Hematopoietic multipotent progenitor cell treated with erythropoietin and hydrocortisone succinate and interleukin-3 and kit ligand, for 4 days (in vitro differentiated cells): ENCODE measurements at places on chromosomes 3 and 15.
A peak's percentile ranks its signal among the peaks of the same experiment; 100 is the strongest.

GRCh38 chr15:69766156-69766555 is 313.5 kb downstream of the RPLP1 start:
- DNase-seq: no peak

DNA sequence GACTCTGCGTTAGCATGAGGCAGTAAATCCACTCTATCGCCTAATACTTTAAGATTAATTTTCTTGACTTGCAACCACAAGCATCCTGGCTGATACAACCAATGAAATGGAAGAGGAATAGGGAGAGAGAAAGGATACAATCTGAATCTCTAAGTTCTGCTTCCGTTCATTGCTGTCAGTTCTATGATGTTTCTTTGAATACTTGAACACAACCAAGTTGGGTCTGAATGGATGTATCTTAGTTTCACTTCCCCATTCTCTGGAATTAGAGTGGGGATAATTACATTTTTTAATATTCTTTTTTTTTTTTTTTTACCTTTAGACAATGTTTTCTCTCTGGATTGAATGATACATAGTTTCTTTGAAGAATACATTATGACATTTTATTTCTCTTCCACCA is 22.9 kb downstream of the PDE8A start:
- no peak for DNase-seq

GRCh38 chr15:95836536-95836935 is 494.0 kb upstream of the NR2F2 start:
- DNase-seq: peak; percentile 12

DNA sequence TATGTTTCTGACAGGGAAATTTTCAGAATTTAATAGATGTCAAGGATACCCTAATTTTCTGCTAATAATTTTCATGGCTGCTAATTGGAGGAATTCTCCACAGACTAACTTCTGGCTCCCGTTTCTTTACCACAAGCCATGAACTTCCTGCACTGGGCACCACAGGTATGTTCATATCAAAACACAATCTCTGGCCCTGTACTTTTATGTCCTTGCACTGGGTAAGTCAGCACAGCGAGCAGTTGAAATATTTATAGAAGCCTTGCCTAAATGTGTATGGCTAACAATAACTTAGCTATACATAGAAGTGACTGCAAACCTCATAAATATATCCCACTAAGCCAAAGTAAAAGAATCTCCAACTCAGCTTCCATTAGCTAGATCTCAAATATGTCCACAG is 246.9 kb downstream of the ZIC1 start:
- no peak for DNase-seq

GRCh38 chr15:76206325-76206976 is 104.8 kb downstream of the ETFA start:
- peak; percentile 53 for DNase-seq

DNA sequence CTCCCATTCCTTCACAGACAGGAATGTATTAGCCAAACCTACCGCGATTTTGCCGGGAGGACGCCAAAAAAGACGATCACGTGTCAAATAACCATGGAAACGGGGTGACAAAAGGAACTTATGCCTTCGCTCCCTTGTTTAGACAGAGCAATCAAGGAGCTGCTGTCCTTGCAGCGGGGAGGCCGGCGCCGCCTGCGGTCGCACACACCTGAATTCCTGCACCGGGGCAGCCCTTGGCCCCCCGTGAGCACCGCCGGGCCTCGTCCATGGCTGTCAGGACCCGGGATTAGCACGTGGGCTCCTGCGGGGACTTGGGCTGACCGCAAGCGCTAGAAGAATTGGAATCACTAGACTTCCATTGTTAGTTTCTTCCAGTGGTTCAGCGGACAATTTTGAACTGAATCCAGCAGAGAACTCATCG is 193.1 kb downstream of the SHQ1 start:
- DNase-seq: peak; percentile 32

- no peak for DNase-seq
These were observed 92.7 kb downstream of the PEAK1 start for GRCh38 chr15:77327168-77327567.

DNA sequence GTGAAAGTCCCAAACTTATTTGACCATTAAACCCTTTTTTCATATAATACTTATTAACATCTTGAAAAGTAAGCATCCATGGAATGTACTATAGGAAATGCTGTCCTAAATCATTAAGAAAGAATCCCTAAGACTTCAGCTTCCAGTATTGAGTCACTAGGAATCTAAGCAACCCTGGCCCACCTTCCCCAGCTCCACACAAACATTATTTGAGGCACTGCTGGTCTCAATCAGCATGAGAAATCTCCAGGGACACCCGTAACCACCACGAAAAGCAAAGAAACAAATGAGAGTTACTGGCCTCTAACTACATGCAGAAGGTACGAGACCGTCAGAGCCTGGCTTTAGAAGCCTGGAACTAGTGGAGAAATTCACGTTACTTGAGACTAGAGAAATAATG is 68.2 kb downstream of the POLQ start:
- no peak for DNase-seq
